D721Med (cell line): ENCODE measurements at places on chromosomes 2 and 18.

DNA sequence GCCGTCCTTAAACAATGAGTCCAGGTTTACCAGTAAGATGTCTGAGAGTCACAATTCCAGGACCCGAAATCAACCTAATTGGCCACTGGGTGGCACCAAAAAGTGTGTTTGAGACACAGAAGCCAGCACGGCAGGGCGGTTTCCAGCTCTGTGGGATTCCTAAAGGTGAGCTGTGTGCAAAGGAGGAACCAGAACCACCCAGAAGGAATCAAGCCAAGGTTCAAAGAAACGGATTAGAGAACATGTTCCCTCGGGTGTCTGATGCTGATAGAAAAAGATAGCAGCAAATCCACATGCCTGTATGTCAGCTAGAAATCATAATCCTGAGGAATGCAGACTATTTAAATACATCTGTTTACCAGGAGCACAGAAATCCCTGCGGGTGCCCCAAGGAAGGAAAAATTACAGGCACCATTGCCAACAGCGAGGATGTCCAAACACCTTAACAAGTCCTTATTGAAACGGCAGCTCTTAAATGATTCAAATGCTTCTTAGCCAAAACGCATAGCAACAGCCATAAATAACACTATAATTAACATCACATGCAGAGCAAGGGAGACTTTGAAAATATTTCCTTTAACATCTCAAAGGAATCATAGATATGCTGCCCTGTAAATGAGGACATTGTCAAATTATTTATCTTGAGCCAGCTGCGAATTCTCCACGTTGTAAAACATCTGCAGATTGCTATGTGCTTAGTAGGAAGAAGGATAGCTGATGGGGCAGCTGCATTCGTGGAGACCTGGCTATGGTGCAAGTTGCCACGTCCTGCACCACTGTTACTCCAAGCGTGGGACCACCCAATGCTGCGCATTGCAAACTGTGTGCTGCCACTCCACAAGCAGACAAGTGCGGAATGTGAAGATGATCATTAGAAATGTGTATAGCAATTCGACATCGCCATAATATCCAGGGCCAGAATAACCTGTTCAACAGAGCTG is 318.7 kb upstream of the NCKAP5 start:
- DNase-seq: no peak

GRCh38 chr2:75064691-75065396 is 106.4 kb downstream of the POLE4 start:
- DNase-seq: peak; percentile 30

DNA sequence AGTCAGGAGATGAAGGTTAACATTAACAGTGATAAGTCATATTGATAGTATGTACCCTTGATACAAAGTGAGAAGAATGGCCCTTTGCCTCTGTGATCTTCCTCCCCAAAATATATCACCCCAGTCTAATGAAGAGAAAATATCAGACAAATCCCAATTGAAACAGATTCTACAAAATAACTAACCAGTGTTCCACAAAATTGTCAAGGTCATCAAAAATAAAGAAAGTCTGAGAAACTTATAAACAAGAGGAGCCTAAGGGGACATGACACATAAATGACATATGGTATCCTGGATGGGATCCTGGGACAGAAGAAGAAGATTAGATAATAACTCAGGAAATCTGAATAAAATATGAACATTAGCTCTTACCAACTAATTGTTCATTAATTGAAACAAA is 398.4 kb downstream of the DSC3 start:
- no peak for DNase-seq

- no peak for DNase-seq
Observed at GRCh38 chr2:15117409-15118050, 443.6 kb downstream of the NBAS start.

GRCh38 chr18:57940166-57940660 is 103.8 kb upstream of the NEDD4L start:
- DNase-seq: no peak
